Central memory CD8-positive, alpha-beta T cell (primary cell): ENCODE measurements at places on chromosomes 4 and X.

DNA sequence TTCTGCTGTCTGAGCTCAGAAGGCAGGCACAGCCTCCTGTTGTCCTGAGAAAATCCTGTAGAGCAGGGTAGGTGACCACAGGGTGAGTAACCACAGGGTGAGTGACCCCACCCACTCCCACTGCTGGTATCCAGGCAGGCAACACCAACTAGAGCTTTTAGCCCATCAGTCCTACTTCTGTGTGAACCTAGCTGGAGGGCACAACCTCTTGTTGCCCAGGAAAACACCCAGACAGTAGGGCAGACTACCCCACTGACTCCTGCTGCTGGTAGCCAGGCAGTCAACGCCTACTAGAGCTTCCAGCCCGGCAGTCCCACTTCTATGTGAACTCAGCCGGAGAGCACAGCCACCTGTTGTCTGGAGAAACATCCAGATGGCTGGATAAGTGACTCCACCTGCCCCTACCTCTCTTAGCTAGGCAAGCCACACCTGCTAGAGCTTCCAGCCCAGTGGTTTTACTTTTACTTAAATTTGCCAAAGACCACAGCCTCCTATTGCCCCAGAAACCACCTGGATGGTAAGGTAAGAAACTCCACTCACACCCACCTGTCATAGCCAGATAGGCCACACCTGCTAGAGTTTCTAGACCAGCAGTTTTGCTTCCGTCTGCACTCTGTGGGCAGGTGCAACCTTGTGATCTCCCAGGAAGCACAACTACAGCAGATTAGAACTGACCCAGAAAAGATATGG is 371.6 kb downstream of the INPP4B start:
- DNase-seq = no peak

- no peak for DNase-seq
Observed at GRCh38 chr4:126318376-126318775, 1003.6 kb downstream of the FAT4 start.

- DNase-seq = no peak
Observed at GRCh38 chrX:68440940-68441339, 7.6 kb upstream of the OPHN1 start.

DNA sequence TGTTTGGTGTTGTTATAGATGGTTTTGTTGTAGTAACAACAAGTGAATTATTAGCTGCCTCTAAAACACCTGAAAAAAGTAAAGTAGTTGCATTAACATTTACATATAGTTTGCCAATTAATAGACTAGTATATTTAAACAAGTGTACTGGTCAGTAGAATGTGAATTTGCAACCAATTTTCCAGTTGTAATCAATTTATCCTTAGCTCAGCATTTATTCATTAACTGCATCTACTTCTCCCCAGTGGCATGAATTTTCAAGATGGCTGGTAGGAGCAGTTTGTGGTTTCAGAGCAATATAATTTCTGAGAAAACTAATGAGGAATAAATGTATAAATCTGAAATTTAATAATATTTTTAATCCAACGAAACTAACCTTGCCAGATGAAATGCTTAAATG is 37.9 kb downstream of the EMCN start:
- DNase-seq = no peak

DNA sequence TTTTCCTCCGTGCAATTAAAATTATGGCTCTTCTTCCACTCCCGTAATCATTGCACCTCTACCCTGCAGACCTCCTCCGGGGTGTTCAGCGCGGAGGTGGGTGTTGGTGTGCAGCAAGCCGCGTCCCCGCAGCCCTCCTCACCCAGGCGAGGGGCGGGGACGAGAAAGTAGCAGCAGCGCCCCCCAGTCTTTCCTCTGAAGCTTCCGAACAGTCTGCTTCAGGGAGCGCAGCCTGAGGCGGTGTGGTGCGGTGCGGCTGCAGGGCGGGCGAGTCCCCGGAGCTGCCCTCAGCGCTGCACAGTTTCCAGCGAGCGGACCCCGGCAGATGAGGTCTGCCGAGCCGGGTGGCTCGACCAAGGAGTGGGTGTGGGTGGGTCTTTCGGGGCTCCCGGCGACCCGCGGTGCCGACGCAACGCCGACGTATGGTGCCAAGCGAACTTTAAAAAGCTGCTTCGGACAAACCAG is at the start of gene FRAS1:
Gene FRAS1 (plus strand): TSS at position 189 of the 465 bp plus-strand sequence. CDS start 687 bp downstream, outside the sequence.
- no peak for DNase-seq

DNA sequence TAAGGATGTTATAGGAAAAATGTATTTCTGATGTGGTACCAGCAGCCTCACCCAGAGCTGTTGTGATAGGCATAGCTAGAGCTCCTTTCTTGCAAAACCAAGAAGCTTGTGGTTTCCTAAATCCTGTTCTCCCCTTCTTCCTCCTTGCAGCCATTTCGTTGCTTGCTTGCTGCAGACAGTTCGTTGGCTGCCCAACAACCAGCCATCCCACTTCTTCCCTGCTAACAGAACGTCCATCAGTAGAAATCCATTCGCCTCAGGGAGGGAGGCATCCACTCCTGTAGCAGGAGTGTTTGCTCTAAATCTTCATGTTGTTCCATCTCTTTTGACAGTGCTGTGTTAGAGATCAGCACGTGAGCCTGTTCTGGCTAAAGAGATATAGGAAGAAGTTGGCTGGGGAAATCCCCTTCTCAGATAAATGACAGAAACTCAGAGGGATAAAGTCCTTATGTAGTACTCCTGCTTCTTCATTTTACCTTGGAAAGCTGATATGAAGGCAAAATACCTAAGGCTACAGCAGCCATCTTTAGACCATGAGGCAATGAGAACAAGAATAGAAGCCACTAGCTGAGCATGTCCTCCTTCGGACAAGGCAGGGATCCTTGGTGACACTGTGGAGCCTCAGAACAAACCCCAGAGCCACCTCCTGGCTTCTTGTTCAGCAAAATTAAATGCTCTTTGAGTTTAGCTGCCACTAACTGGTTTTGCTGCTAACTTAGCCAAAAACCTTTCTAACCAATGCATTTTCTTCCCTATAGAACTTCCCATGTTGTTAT is 68.4 kb upstream of the RELL1 start:
- no peak for DNase-seq

GRCh38 chrX:68079961-68080360 is 353.3 kb downstream of the OPHN1 start:
- DNase-seq = no peak

DNA sequence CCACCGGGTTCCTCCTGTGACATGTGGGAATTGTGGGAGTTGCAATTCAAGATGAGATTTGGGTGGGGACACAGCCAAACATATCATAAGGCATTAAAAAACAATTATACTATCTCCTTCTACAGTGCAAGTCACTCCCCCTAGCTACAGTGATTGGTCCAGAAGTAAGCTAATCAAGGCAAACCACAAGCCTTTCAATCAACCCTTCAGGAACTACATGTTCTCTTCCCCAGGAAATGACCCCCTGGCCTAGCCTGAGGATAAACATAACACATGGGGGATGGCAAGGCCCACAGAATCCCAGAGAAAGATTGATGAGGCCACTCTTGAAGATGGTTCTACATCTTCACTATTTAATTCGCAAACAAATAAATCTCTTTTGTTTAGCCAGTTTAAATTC is 25.2 kb upstream of the FAM241A start:
- DNase-seq = no peak

DNA sequence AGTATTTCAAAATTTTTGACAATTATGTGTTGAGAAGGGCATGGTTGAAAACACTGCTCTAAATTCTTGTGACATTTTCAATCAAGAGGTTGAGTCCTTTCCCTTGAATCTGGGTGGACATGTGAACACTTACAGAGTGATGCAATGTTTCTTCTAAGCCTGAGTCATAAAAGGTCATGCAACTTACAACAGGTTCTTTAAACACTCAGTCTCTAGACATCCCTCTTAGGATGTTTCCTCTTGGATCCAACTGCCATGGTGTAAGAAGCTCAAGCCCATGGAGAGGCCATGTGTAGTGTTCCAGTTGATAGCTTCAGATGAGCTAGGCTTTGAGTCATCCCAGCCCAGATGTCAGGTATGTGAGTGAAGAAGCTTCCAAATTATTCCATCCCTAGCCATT is 232.2 kb upstream of the MAOA start:
- DNase-seq = no peak

- DNase-seq = no peak
Observed at GRCh38 chr4:73021634-73022033, 47.9 kb downstream of the COX18 start.

GRCh38 chr4:151418856-151419255 is 9.9 kb downstream of the FHIP1A start:
- no peak for DNase-seq

DNA sequence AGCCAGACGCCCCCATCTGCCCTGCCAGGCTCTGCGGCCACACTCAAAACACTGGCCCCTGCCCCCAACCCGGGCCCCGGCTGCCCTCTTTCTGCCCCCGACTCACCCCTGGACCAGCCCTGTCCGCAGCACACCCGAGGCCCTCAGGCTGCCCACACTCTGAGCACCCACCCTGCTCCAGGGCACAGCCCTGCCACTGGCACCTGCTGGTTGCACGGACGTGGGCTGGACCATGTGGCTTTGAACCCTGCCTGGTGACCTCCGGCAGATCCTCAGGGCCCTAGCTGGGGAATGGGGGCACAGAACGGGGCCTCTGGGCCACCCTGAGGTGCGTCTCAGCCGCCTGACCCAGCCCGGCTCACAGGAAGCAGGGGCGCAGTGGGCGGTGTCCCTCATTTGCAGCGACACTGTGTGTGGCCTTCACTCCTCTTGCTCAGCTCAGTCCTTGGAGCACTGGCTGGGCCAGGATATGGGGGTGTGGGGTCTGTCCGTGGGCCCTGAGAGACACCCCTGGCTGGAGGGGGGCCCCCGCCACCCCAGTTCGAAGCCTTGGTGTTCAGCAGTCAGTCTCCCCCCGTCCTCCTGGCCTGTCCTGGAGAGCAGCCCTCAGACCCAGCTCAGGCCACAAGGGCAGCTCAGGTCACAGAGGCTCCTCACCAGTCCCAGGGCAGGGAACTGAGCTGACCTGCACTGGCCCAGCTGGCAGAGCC is 73.2 kb downstream of the FAM53A start:
- DNase-seq = no peak

DNA sequence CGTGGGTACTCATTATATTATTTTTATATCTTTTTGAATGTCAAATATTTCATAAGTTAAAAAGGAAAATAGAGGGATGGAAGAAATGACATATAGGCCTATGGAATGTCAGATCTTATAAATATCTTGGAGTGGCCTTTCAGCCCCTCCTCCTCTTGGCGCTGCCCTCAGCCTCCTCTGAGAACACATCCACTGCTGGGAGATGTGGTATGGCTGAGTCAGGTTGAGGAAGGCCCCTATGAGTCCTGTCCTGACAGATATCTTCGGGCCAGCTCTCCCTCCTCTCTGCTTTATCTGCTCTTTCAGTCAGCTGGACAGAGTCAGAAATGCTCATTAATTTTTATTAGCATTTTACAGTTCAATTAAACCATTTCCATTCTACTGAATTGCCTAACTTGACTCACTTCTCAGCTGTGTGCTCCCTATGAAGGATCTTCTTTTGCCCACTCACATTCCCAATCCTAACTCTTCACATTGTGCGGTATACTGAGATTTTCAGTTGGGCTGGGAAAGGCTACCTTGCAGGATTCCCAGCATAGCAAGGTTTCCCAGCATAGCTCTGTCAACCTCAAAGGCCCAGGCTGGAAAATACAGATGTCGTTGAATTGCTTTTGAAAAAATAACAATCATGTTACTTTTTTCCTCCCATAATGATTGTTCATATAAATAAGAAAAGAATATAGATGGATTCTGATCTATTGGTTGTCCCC is 128.0 kb downstream of the ARHGEF9 start:
- DNase-seq = no peak

DNA sequence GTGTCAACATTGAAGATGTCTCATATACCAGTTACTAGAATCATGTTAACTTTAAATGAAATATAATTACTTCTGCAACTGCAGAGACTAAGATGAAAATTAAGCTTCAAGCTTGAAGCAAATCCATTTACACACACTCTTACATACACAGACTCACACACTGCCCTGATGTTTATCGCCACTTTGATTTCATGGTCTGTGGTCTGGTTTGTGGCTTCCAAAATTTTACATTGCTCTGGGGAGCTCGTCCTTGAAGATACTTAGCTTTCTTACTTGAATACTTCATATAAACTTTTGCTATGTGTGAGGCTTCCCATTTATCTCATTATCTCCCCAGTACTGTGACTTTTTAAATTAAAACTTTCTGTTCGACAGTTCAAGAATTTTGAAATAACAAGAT is 35.8 kb downstream of the ARHGEF38 start:
- no peak for DNase-seq

GRCh38 chrX:68631336-68631735 is 16.1 kb upstream of the STARD8 start:
- DNase-seq = no peak

DNA sequence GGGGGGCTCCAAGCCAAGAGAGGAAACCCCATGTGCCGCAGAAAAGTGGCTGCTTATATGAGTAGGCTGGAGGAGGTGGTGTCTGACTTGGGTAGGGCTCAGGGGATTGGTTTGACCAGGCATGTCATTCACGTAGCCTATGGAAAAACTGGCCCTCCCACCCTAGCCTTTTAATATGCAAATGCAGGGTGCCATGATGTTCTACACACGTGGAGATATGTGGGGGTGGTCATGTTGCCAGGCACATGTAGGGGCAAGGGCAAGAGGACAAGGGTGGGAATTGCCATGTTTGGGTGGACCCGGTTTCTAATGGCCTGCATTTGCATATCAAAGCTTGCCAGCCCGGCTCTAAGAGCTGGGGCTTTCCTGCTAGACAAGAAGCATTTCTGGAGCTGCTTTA is 86.9 kb upstream of the SHISA3 start:
- DNase-seq = no peak

GRCh38 chrX:140088438-140088837 is 123.1 kb upstream of the CXorf66 start:
- DNase-seq = no peak

- no peak for DNase-seq
Observed at GRCh38 chr4:169335331-169335730, 64.6 kb upstream of the SH3RF1 start.

- no peak for DNase-seq
Observed at GRCh38 chrX:138255373-138255772, 456.1 kb downstream of the FGF13 start.

DNA sequence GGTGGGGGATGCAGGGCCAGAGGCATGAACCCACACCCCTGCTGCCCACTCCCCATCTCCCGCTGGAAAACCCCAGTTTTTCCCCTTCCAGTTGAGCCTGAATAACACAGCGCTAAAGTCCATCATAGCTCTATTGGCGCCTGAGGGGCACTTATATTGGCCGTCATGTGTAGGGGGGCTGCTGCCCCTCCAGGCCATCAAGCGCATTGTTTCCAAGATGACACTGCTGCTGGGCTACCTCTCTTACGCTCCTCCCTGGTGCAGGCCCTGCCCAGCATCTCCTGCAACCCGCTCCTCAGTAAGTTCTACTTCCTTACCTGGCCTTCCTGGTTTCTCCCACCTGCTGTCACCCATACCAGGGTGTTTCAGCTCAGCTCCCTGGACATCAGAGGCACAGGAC is 205.0 kb upstream of the RPL34 start:
- DNase-seq = no peak

DNA sequence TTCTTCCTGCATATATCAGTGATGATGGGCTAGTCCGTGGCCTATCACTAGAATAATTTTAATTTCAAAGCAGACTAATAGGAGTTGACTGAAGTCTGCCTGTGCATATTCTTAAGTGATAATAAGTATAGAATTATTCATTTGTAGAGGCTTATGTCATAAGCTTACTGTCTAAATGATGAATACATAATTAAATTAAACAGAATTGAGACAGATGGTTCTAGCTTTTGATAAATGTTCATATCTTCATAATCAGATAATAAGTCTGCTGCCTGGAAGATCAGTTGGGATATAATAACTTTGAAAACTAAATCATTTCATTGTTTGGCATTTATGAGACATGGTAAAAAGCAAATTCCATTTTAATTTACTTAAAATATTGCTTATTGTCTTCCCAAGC is 1175.6 kb downstream of the TECRL start:
- no peak for DNase-seq
